ENCODE measurements at places on chromosomes 3 and 15.

DNA sequence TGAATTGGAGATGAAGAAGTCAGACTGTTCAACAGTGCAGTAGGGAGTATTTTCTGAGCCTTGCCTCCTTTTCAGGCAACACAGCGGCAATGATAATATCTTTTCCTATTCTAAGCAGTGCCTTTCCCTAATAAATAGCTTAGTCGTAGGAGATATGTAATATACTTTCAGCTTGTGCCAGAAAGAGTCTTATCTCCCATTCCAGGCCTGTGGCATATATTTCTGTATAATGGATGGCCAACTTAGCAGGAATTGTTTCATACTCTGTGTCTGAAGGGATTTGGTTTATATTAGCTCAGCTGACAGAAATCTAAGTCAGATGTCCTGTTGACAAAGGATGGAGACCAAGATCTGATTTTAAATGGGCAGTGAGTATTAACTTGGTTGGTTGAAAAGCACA lies 397.1 kb downstream of the CACNA2D3 start:
- DNase-seq, result no peak

GRCh38 chr15:75455424-75455981 lies 4.0 kb upstream of the SIN3A start:
- DNase-seq, result peak; percentile 93

GRCh38 chr3:21803604-21804003 lies 52.6 kb upstream of the ZNF385D start:
- DNase-seq, result no peak

DNA sequence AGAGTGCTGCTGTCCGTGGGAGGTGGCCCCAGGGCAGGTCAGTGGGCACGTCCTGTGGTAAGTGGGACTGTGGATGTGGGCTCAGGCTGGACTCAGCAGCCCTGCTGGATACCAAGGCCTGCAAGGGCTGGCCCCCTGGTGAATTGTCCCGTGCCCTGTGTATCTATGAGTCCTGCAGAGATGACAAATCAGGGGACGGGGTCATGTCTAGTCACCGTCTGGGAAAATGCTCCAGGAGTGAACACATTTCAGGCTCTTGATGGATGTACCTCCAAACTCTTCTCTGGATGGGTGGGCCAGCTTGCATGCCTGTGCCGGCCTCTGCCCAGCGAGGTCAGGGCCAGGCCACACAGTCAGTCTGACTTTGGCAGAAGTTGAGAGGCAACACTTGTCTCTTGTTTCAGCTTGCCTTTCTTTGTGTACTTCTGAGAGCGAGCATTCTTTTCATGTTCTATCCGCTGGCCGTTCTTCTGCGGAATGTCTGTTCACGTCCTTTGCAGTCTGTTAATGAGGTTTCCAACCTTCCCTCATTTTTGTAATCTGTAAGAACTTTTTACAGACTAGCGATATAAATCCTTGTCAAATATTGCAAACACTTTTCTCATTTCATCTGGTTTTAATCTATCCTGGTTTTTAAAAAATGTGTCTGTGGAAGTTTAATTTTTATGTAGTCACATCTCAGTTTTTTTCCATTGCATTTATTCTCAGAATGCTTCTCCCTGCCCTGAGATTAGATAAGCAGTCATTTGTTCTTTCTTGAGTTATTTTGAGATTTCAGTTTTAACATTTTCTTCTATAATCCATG lies 11.4 kb upstream of the STAB1 start:
- DNase-seq, result no peak

- DNase-seq, result no peak
Observed at GRCh38 chr15:49492830-49493229, 69.8 kb downstream of the FGF7 start.

GRCh38 chr15:67403428-67404154 lies 117.3 kb upstream of the C15orf61 start:
- DNase-seq, result no peak

- DNase-seq, result no peak
Observed at GRCh38 chr3:156617145-156617544, 57.2 kb upstream of the TIPARP start.

- DNase-seq, result no peak
Observed at GRCh38 chr3:113270068-113270467, 58.7 kb downstream of the BOC start.
